CD4-positive, alpha-beta T cell treated with Interleukin-15 for 4 hours (primary cell): ENCODE measurements at places on chromosomes 16 and 17.
A peak's percentile ranks its signal among the peaks of the same experiment; 100 is the strongest.

GRCh38 chr17:19332371-19333131, 30.0 kb downstream of the B9D1 start:
- DNase-seq = no peak

DNA sequence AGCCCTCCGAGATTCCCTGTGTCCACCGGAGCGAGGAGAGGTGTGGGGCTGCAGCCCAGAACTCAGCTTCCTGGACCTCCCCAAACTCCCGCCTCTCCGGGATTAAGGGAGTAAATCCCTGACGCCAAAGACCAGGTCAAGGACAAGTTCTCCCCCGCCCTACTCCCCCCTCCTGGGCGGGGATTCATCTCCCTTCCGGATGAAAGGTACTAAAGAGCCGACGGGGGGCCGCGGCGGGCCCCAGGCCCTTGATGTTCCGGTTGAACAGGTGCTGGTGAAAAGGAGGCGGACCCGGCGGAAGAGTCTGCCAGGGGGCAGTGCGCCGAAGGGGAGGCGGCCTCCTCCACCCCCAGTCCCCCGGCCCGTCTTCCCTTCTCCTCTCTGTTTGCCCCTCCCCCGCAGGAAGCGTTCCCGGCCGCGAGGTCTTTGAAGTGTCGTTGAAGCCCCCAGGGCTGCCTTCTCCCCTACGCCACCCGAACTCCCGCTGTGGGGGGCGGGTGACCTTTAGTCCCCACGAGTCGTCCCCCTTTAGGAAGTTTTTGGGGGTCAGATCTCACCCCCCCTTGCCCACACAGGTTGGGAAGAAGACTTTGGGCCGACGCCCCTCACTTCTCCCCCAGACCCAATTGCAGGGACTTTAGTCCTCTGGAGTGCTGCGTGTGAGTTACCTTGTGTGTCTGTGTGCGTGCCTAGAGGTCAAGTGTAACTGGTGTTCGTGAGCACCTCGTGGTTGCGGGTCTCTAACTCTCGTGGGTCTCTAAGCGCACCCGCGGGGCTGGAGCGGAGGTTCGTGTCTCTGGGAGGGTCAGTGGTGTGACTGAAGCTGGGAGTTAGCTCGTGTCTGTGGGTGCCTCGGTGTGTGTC, 1.1 kb upstream of the MLLT6 start:
- peak; percentile 70 for DNase-seq

DNA sequence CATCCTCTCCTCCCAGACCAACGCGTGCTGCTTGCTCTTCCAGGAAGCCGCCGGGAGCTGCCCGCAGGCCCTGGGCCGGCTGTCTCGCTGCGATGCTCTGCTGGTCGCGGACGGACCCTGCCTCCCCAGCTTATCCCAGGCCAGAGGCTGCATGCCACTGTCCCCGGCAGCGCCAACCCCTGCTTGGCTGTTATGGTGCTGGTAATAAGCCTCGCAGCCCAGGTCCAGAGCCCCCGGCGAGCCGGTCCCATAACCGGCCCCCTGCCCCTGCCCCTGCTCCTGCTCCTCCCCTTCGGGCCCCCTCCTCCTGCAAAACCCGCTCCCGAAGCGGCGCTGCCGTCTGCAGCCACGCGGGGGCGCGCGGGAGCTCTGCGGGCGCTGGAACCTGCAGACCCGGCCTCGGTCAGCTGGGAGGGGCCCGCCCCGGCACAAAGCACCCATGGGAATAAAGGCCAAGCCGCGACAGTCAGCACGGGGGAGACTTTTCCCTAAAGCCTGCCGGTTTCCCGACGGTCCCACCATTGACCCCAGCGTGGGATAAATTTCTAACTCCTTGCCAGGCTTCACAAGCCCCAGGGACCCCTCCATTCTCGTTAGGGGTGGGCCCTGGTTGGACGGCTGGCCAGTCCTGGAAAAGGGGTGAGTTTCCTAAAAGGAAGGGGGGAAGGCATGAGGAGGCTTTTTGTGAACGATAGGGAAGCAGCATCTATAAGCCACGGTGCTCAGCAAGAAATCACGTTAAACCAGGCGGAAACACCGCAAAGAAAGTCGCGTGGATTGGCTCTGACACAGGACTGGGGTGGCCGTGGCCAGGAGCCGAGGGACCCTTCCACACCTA, 11.2 kb downstream of the ENPP7 start:
- peak; percentile 71 for DNase-seq

DNA sequence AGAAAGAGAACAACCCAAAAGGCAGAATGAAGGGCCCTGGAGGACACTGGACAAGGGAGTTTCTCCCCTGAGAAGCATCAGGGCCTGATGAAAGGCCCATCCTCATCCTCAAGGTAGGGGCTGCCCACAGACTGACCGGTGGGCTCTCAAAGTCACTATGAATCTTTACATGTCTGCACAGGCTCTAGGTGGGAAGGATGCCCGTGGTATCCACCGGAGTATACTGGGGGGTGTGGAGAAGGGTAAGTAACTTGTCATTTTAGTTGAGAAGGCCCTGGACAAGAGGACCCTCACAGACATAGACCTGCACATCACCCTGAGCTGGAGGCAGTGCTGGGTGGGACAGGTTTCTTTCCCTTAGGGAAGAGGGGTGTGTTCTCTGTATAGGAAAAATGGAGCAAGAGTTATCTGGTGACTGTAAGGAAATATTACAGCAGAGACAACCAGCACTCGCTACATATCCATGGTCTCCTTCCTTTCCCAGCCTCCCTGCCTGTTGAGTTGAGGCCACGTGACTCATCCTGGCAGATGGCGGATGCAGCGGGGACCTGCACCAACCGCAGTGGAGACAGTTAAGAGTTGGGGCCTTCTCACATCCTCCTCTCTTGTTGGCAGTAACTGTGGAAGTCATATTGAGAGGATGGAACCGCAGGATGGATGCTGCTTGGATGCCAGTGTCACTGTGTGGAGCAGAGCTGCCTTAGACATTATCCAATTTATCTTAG, 45.6 kb upstream of the KCNJ12 start:
- DNase-seq = no peak

- DNase-seq = no peak
These were observed 2.9 kb downstream of the SLC16A3 start for GRCh38 chr17:82231562-82232321.
